CD4-positive, CD25-positive, alpha-beta regulatory T cell (primary cell): ENCODE measurements at places on chromosomes 12 and 14. TPM values are rescaled to one million over a fixed set of nuclear protein-coding genes. Genes with fewer than 3 reads are reported as not detected.

GRCh38 chr14:36805131-36805559, 143.5 kb downstream of the PAX9 start:
- H3K27ac ChIP-seq = no peak overlapping the region
- H3K36me3 ChIP-seq = no peaks in the 10 kb centered on the region
- H3K4me3 ChIP-seq = no peak overlapping the region
- H3K4me1 ChIP-seq = no peaks in the 10 kb centered on the region
- H3K27me3 ChIP-seq = no peaks in the 10 kb centered on the region

FZD10 gene
- total RNA-seq = not detected

- H3K27ac ChIP-seq = no peak overlapping the region
- no peaks in the 10 kb centered on the region for H3K4me1 ChIP-seq
- H3K36me3 ChIP-seq = no peaks in the 10 kb centered on the region
- no peaks in the 10 kb centered on the region for H3K27me3 ChIP-seq
- no peak overlapping the region for H3K4me3 ChIP-seq
- DNase-seq = no peak
These were observed 81.8 kb upstream of the PTPRB start for GRCh38 chr12:70719071-70719470.

- peaks cover 5% of the 10 kb centered on the region for H3K27me3 ChIP-seq
- no peaks in the 10 kb centered on the region for H3K36me3 ChIP-seq
- DNase-seq = no peak
- no peak overlapping the region for H3K27ac ChIP-seq
- H3K4me1 ChIP-seq = no peaks in the 10 kb centered on the region
These were observed 127.4 kb upstream of the PRMT8 start for GRCh38 chr12:3363608-3364007.

DNA sequence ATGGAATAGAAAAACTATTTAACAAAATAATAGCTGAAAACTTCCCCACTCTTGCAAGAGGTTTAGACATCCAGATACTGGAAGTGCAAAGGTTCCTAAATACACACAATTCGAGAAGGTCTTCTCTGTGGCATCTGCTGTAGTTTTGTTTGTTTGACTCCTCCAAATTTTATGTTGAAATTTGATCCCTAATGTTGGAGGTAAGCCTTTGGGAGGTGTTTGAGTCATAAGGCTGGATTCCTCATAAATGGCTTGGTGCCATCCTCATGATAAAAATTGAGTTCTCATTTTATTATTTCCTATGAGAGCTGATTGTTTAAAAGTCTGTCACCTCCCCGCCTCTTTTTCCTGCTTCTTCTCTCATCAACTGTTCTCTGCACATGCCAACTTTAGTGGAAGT, 182.7 kb downstream of the MYRFL start:
- no peaks in the 10 kb centered on the region for H3K27me3 ChIP-seq
- no peaks in the 10 kb centered on the region for H3K36me3 ChIP-seq
- no peak for DNase-seq
- H3K27ac ChIP-seq = no peak overlapping the region

- H3K4me3 ChIP-seq = no peak overlapping the region
- H3K4me1 ChIP-seq = no peaks in the 10 kb centered on the region
- no peak for DNase-seq
- H3K36me3 ChIP-seq = no peaks in the 10 kb centered on the region
- H3K27ac ChIP-seq = no peak overlapping the region
- no peaks in the 10 kb centered on the region for H3K27me3 ChIP-seq
These were observed 285.0 kb upstream of the GRIP1 start for GRCh38 chr12:66963901-66964300.
